ENCODE measurements at places on chromosomes 6 and 20. TPM values are rescaled to one million over a fixed set of nuclear protein-coding genes. Genes with fewer than 3 reads are reported as not detected.

PRSS16 gene
- 3.5 TPM for total RNA-seq

GJA1 gene
- total RNA-seq: 62.2 TPM

ZNF165 gene
- 0.94 TPM for total RNA-seq

RHAG gene
- total RNA-seq: not detected

PSMB8 gene
- 18.4 TPM for total RNA-seq

LAMP5 gene
- total RNA-seq: 0.08 TPM

RSPO3 gene
- total RNA-seq: 63.8 TPM

MCCD1 gene
- not detected for total RNA-seq

TRAPPC3L gene
- total RNA-seq: not detected

MLN gene
- total RNA-seq: not detected

ULBP1 gene
- total RNA-seq: 1.00 TPM

GFOD1 gene
- total RNA-seq: 1.3 TPM

PSMB9 gene
- 14.0 TPM for total RNA-seq

SLC22A16 gene
- not detected for total RNA-seq

TDP2 gene
- total RNA-seq: 26.0 TPM

FRMD1 gene
- 0.05 TPM for total RNA-seq

ANGPT4 gene
- total RNA-seq: 0.03 TPM

EBF4 gene
- total RNA-seq: 3.2 TPM

BMP5 gene
- not detected for total RNA-seq

RAB44 gene
- 0.03 TPM for total RNA-seq

HLA-DQA2 gene
- not detected for total RNA-seq

CFB gene
- 3.0 TPM for total RNA-seq

FOXA2 gene
- 19.2 TPM for total RNA-seq

LPIN3 gene
- total RNA-seq: 16.3 TPM

SLC17A3 gene
- 1.2 TPM for total RNA-seq

TFAP2A gene
- total RNA-seq: 6.3 TPM

BCAS1 gene
- total RNA-seq: 0.37 TPM

PEX7 gene
- total RNA-seq: 5.1 TPM

BANF2 gene
- total RNA-seq: not detected

HLA-DQB1 gene
- not detected for total RNA-seq

CDH26 gene
- total RNA-seq: 0.05 TPM

BPIFB2 gene
- not detected for total RNA-seq

IL20RA gene
- total RNA-seq: not detected

RRBP1 gene
- total RNA-seq: 145 TPM

KCNQ2 gene
- total RNA-seq: 0.37 TPM

COL20A1 gene
- total RNA-seq: 0.71 TPM

SLC35F1 gene
- total RNA-seq: not detected

GHRH gene
- not detected for total RNA-seq

C20orf202 gene
- not detected for total RNA-seq

SLC22A3 gene
- total RNA-seq: 55.6 TPM

CTAGE9 gene
- total RNA-seq: not detected

PNISR gene
- 21.4 TPM for total RNA-seq

RNF144B gene
- total RNA-seq: 0.37 TPM

SNAP25 gene
- total RNA-seq: 18.4 TPM

All from A549 treated with AZD2906 at 1 μM for 4 hours (cell line).